Mesothelial cell of epicardium (in vitro differentiated cells): ENCODE measurements at places on chromosomes 16 and 17. TPM values are rescaled to one million over a fixed set of nuclear protein-coding genes. Genes with fewer than 3 reads are reported as not detected.

GRCh38 chr16:31067342-31067741 lies 6.7 kb downstream of the ZNF668 start:
- H3K27me3 ChIP-seq, result no peaks in the 10 kb centered on the region
- DNase-seq, result no peak
- H3K36me3 ChIP-seq, result peaks cover 12% of the 10 kb centered on the region
- H3K27ac ChIP-seq, result no peak overlapping the region
- H3K4me1 ChIP-seq, result peaks cover 15% of the 10 kb centered on the region

Gene CAPNS2
- 2.2 to 2.8 TPM (median 2.5 TPM) in 3 replicates for total RNA-seq

- peaks cover 41% of the 10 kb centered on the region for H3K36me3 ChIP-seq
- peak overlapping the region; percentile 87 for H3K27ac ChIP-seq
- DNase-seq, result no peak
- H3K4me3 ChIP-seq, result no peak overlapping the region
- H3K4me1 ChIP-seq, result peaks cover 32% of the 10 kb centered on the region
- no peaks in the 10 kb centered on the region for H3K27me3 ChIP-seq
Observed at GRCh38 chr17:2150806-2151205, 95.9 kb downstream of the HIC1 start.

Gene KRTAP4-6
- not detected in 3 replicates for total RNA-seq

DNA sequence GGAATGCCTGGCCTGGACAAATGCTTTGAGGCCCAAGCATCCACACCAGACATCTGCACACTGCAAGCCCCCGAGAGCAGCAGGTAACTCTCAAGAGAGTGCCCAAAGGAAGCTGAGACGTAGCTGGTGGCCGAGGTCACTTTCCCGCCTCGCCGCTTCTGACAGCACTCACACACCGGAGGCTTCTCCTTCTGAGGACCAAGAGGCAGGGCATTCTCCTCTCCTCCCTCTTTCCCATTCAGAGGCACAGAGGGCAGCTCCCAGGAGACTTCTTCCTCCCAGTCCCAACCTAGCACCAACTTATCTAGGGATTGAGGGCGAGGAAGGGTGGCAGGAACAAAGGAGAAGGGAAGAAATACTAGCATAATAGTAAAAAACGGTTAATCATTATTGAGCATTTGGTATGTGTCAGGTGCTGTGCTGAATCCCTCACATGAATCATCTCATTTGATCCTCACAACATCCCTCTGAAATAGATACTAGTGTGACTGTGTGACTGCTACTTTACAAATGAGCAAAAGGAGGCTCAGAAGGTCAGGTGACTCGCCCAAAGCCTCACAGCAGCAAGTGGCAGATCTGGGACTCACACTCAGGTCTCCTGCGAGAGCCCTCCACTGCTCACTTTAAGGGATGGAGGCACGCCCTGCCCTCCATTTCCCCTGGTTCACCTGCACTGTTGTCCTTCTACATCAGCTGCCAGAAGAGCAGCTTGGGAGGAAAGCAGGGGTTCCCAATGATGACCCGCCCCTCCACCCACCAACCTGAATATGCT lies 41.8 kb downstream of the MYO18A start:
- no peak for DNase-seq
- no peak overlapping the region for H3K4me3 ChIP-seq
- peaks cover 24% of the 10 kb centered on the region for H3K4me1 ChIP-seq
- H3K27ac ChIP-seq, result no peak overlapping the region
- no peaks in the 10 kb centered on the region for H3K27me3 ChIP-seq

Gene TMEM235
- 1.5 to 1.8 TPM (median 1.5 TPM) in 3 replicates for total RNA-seq

Gene DNAH2
- total RNA-seq, result 0.18 to 0.64 TPM (median 0.25 TPM) in 3 replicates

GRCh38 chr17:83202002-83203000 lies 122.9 kb downstream of the METRNL start:
- H3K27me3 ChIP-seq, result no peaks in the 10 kb centered on the region
- no peaks in the 10 kb centered on the region for H3K36me3 ChIP-seq
- no peak for DNase-seq
- H3K4me3 ChIP-seq, result no peak overlapping the region
- H3K4me1 ChIP-seq, result peaks cover 25% of the 10 kb centered on the region
- no peak overlapping the region for H3K27ac ChIP-seq

DNA sequence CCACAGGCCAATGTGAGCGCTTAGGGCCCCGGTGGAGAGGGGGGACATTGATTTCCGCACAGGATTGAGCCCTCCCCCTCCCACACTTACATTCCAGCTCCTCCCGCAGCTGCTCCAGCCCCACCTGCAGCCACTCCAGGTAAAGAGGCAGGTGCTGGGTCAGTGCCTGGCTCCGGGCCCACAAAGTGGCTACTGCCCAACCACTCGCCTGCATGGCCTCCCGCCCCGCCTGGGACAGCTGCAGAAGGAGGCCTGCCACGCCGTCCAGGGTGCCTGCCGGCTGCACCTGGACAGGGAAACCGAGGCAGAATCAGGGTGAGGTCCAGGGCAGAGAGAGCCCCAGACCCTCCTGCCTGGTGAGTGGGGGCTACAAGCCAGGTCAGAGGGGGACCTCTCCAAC lies 46.3 kb downstream of the RMI2 start:
- H3K27me3 ChIP-seq, result peaks cover 5% of the 10 kb centered on the region
- H3K4me1 ChIP-seq, result peaks cover 18% of the 10 kb centered on the region
- DNase-seq, result no peak
- H3K4me3 ChIP-seq, result no peak overlapping the region

Gene CDK12
- total RNA-seq, result 91.5 to 93.4 TPM (median 93.1 TPM) in 3 replicates

DNA sequence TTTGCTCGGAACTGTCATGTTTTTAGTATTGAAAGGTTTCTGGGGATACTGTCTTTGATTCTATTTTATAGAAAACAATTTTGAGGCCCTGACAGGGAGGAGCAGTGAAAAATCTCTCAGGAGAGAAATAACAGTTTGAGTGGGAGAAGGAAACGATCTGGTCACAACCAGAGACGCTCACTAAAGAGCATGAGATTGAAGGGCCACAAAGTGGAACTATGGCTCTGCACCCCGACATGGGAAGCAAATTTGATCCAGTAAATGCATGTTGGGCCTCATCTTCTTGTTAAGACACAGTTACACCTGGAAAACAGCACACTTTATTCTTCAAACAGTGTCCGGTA lies 492 bp downstream of the ERAL1 start:
- peak overlapping the region; percentile 94 for H3K27ac ChIP-seq
- peak overlapping the region; percentile 92 for H3K4me3 ChIP-seq
- peaks cover 12% of the 10 kb centered on the region for H3K36me3 ChIP-seq
- H3K27me3 ChIP-seq, result no peaks in the 10 kb centered on the region
- no peak for DNase-seq

- no peaks in the 10 kb centered on the region for H3K36me3 ChIP-seq
- no peak for DNase-seq
- no peaks in the 10 kb centered on the region for H3K4me1 ChIP-seq
- H3K27ac ChIP-seq, result no peak overlapping the region
- no peaks in the 10 kb centered on the region for H3K27me3 ChIP-seq
- H3K4me3 ChIP-seq, result no peak overlapping the region
Observed at GRCh38 chr16:60485872-60486489, 1550.3 kb downstream of the CDH8 start.

Gene ABCC1
- total RNA-seq, result 65.2 to 69.4 TPM (median 66.9 TPM) in 3 replicates

DNA sequence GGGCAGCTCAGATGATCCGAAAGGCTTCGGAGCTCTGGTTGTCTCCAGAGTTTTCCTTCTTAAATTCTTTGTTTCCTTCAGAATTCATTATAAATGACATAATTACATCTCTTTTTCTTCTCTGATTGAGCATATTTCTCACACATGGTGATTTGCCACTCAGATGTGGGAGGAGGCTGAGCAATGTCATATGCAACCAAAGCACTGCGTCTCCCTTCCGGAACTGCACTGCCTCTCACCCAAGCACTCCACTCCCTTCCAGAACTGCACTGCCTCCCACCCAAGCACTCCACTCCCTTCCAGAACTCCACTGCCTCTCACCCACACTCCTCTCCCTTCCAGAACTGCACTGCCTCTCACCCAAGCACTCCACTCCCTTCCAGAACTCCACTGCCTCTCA lies 131.5 kb downstream of the SALL1 start:
- no peak overlapping the region for H3K4me3 ChIP-seq
- DNase-seq, result no peak
- H3K4me1 ChIP-seq, result no peaks in the 10 kb centered on the region
- peaks cover 39% of the 10 kb centered on the region for H3K27me3 ChIP-seq

GRCh38 chr17:34399725-34400124 lies 36.7 kb upstream of the CCL1 start:
- H3K4me3 ChIP-seq, result no peak overlapping the region
- no peak overlapping the region for H3K27ac ChIP-seq
- no peaks in the 10 kb centered on the region for H3K4me1 ChIP-seq
- peaks cover 56% of the 10 kb centered on the region for H3K27me3 ChIP-seq
- no peak for DNase-seq
- no peaks in the 10 kb centered on the region for H3K36me3 ChIP-seq

Gene EVPLL
- not detected in 3 replicates for total RNA-seq

GRCh38 chr16:15457400-15457799 lies 23.0 kb downstream of the BMERB1 start:
- no peak overlapping the region for H3K27ac ChIP-seq
- no peaks in the 10 kb centered on the region for H3K36me3 ChIP-seq
- H3K4me1 ChIP-seq, result no peaks in the 10 kb centered on the region
- no peak for DNase-seq

DNA sequence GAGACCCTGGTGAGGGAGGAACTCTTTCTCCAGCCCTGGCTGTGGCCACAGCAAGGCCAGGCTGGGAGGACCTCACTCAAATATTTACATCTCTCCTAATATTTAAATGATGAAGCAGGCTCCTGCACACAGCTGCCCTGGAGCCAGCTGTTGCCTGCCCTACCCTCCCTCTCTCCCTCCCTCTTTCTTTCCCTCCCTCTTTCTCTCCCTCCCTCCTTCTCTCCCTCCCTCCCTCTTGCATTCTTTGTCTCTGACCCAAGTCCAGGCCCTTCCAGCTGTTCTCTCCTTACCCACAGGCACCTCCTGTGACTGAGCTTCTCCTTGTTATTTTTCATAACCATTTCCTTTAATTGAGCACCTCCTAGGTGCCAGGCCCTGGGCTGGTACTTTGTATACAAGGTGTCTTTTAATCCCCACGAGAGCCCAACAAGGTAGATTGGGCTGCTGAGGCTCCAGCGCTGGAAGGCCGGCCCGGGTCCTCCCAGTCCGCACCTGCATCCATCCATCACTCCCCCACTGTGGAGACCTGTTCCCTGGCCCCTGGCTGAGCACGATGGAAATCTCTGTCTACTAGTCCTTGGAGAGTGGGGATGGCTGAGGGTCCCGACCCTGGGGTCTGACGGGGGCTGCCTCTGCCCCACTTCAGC lies 242.3 kb downstream of the SEC14L1 start:
- no peaks in the 10 kb centered on the region for H3K27me3 ChIP-seq
- H3K36me3 ChIP-seq, result peaks cover 2% of the 10 kb centered on the region
- H3K27ac ChIP-seq, result peak overlapping the region; percentile 91
- H3K4me1 ChIP-seq, result peaks cover 56% of the 10 kb centered on the region

DNA sequence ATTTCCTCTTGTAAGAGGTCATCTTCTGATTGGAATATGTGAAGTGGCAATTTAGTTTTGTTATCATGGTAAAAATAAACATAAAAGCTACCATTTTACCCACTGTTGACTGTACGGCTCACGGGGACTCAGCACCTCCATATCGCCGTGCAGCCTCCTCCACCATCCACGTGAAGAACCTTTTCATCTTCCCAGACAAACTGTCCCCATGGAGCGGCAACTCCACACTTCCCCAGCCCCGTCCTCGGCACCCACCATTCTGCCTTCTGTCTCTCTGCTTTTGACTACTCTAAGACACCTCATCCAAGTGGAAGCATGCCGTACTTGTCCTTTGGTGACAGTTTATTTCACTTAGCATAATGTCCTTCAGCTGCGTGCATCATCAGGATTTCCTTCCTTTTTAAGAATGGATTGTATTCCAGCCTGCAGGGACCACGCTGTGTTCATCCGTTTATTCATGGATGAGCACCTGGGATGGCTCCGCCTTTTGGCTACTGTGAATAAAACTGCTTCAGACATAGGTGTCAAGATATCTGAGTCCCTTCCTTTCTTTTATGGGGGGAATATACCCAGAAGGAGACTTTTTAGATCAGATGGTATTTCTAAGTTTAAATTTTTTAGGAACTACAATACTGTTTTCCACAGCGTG lies 14.3 kb downstream of the FBXO31 start:
- peaks cover 8% of the 10 kb centered on the region for H3K36me3 ChIP-seq
- no peak overlapping the region for H3K27ac ChIP-seq
- no peaks in the 10 kb centered on the region for H3K27me3 ChIP-seq
- H3K4me1 ChIP-seq, result peaks cover 11% of the 10 kb centered on the region

GRCh38 chr16:85296859-85297660 lies 184.8 kb upstream of the CIBAR2 start:
- H3K4me1 ChIP-seq, result peaks cover 18% of the 10 kb centered on the region
- H3K27ac ChIP-seq, result peak overlapping the region; percentile 14
- no peaks in the 10 kb centered on the region for H3K27me3 ChIP-seq
- no peak overlapping the region for H3K4me3 ChIP-seq
- H3K36me3 ChIP-seq, result peaks cover 1% of the 10 kb centered on the region

GRCh38 chr17:21146362-21147015 lies 19.7 kb downstream of the DHRS7B start:
- no peaks in the 10 kb centered on the region for H3K27me3 ChIP-seq
- no peak overlapping the region for H3K27ac ChIP-seq
- no peak for DNase-seq
- no peaks in the 10 kb centered on the region for H3K4me1 ChIP-seq
- peaks cover 42% of the 10 kb centered on the region for H3K36me3 ChIP-seq

DNA sequence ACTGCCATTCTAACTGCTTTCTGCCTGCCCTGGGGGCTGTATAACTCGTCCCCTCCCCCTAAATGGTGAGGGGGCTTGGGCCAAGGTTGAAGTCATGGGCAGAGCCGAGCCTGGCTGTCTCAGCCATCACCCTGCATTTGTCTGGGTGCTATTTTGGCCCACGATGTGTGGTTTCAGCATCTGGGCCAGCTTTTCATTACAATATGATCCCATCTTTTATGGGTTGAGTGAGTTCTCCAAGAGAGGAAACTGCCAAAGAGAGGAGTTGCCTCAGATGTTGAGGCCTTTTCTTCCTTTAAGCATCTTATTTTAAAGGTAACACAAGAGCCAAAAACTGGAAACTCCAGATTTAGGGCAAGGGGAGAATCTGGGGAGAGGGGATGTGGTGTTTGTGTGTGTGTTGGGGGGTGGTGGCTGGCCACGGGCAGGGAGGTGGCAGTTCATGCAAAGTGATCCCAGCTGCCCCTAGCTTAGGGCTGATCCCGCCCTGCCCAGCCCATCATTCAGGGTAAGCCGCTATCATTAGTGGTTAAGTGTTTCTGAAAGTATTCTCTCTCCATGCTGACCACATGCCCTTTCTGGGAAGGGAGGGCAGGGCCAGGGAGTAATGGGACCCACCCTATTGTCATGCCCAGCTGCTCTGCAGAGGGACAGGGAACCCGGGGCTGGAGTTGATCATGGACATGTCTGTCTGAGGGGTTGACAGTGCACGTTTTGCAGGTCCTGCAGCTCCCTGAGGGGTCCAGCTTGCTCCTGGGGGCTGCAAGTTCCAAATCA lies 83.2 kb upstream of the CLEC18A start:
- H3K4me1 ChIP-seq, result peaks cover 2% of the 10 kb centered on the region
- H3K27me3 ChIP-seq, result no peaks in the 10 kb centered on the region
- peaks cover 10% of the 10 kb centered on the region for H3K36me3 ChIP-seq
- DNase-seq, result no peak
- no peak overlapping the region for H3K27ac ChIP-seq

Gene TPSD1
- not detected in 3 replicates for total RNA-seq

GRCh38 chr16:1981398-1981836 lies at the start of gene NOXO1:
NOXO1 (minus strand) TSS chr16:1981469; CDS start chr16:1981179, 290 bp downstream.
- peak within 1 kb of the TSS; percentile 29 for H3K4me3 ChIP-seq
- H3K36me3 ChIP-seq, result peaks cover 5% of the 10 kb centered on the region
- no peak within 1 kb of the TSS for H3K27ac ChIP-seq
- H3K27me3 ChIP-seq, result peaks cover 51% of the 10 kb centered on the region
- no peak for DNase-seq

Gene ST6GALNAC2
- total RNA-seq, result 1.3 to 1.9 TPM (median 1.5 TPM) in 3 replicates
